Astrocyte of the hippocampus (primary cell): ENCODE measurements at places on chromosomes 7 and 10.

DNA sequence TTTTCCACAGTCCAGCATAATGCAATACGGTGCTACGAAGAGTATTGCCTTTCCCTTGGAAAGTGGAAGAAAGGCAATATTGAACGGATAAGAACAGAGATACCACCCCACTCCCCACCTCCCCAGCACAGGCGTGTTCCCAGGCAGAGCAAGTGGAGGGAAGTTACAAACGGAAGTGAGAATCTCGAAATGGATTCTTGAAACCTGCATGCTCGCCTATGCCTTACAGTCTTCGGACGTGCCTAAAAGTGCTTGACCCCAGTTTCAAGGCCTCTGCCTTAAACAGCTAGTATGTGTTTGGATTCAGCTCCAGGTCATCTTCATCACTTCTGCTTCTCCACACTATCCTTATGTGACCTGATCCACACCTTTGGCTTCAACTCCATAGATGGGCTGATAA is 35.0 kb upstream of the USP6NL start:
- no peak for DNase-seq

DNA sequence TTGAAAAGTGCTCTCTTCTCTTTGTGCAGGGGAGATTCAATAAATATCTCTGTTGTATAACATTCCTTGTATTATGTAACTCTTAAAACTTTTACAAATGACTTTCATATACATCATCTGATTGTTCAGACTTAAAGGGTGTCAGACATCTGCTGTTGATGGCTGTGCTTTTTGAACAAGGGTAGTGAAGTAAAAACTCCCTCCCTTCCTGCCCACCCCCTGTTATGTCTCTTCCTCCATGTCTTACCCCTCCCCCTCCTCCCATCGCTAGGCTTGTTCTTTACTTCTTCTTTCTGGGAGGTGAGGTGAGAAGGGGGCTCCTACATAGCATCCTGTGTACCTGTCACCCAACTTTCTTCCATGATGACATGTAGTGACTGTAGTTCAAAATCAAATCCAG is 23.4 kb upstream of the ABCB4 start:
- DNase-seq: no peak

- DNase-seq: no peak
These were observed 62.0 kb downstream of the MYOF start for GRCh38 chr10:93420091-93420490.

DNA sequence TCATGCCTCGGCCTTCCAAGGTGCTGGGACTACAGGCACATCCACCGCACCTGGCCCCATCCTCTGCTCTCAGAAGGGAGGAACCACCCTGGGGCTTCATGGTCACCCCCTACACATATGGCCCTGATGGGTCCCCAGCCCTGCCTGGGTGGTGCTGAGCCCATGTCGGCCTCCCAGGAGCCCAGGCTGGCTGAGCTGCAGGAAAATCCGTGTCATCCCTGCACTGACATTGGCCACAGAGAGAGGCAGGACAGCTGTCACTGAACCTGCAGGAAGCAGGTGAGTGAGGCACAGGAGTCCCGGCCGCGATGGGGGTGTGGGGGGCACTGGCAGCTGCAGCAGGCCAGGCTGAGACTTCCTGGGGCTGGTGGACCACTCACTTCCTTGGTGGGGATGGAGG is 8.0 kb downstream of the GRIFIN start:
- no peak for DNase-seq

- DNase-seq: peak; percentile 22
These were observed 76.7 kb downstream of the MACC1 start for GRCh38 chr7:20140291-20141001.

DNA sequence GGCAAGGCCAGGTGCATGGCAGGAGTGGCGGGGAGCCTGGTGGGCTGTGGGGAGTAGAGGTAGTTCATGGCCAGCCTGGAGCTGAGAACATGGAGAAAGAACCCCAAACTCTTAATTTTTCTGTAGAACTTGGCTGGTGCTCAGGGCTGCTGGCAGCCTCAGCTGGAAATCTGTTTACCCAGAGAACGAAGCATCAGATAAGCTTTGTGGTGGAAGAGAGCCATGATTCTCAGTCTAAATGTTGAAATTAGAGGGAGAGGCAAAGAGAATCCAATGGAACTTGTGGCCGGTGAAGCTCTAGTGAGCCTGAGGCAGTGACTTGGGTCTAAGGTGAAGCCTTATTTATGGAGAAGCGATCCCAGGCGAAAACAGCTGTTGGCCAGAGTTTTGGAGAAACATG is 126.4 kb downstream of the CCDC3 start:
- DNase-seq: peak; percentile 72

DNA sequence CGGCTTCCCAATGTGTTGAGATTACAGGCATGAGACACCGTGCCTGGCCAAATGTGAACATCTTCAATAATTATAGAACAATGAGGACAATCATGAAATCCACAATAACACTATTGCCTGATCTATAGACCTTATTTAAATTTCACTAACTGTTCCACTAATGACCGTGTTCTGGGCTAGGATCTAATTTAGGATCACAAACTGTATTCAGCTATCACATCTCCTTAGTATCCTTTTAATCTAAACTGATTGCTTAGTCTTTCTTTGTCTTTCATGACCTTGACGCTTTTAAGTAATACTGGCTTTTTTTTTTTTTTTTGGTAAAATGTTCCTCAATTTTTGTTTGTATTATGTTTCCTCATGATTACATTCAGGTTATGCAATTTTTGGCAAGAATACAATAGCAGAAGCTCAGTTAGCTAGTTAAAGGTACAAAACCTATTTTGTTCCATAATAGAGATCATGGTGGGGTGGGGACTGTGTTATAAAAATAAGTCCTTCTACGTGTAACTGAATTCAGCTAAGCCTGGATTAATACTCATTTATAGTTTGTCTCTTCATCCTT is 158.4 kb downstream of the AOAH start:
- no peak for DNase-seq

DNA sequence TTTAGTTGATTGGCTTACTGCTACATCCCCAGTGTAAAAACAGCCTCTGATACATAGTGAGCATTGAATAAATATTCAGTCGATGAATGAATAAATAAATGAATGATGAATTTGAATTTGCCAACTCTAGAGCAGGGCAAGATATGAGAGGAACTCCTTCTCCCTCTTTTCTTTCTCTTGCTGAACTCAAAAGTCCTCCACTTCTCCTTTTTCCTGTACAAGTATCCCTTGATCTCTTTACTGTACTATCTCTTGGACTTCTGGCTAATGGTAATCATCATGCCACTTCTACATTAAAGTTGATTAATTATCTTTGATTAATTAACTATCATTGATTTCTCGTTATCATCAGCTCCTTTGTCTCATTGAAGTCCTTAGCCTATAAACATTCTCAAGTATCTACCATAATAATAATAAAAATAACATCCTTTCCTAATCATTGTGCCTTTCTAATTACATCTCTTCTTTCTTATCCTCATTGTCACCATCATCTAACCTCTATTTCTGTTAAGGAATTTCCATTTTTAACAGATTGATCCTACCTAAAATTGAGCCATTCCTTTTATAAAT is 10.6 kb downstream of the CPED1 start:
- DNase-seq: no peak

GRCh38 chr7:114418117-114418516 is 3.5 kb downstream of the FOXP2 start:
- DNase-seq: peak; percentile 3

DNA sequence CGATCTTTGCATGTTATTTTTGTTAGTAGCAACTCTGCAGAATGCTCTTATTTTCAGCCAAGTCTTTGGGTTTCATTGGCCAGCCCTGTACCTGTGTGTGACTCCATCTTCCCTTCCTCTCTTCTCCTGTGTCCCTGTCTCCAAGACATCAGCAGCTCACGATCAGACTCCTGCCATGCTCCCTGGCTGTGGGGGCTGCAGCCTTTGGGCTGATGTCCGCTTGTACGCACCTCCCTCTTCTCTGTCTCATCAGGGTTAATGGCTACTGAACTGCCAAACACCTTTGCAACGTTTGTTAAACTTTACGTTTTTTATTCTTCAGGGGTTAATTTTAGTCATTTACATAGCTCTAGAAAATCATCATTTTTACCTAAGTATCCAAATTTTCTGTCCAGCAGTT is 103.5 kb upstream of the RET start:
- no peak for DNase-seq

DNA sequence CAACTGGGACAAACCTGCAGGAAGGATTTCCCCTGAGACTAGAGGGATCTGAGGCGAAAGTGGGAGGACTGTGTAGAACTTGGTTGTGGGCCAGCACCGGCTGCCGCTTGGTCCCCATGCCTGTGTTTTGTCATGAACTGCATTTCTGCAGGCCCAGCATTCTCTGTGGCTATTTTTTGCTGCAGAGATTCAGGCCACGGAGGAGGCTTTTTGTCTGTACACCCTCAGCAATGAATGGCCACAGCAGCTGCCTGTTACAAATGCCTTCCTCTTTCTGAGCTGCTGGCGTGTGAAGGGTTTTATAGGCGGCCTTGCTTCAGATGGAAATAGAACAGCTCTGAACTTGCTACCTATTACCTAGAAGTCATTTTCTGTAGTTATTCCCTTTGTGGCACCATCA is 164.4 kb downstream of the SH2D4B start:
- DNase-seq: no peak

DNA sequence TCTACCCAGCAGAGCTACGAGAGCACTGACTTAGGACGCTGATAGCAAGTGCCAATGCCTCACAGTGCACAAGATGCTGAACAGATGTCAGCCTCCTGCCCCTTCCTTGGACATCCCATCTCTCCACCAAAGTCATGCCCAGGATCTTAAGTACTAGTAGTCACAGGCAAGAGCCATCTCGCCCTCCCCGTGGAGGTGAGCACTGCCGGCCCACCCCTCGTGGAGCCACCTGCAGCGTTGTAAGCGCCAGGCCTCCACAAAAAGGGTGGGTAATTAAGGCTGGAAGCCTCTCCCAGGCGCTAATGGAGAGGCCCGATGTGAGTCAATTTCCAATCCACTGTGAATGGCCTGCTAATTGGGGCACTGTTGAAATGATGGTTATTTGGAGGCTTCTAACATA is 156.2 kb downstream of the GRID1 start:
- no peak for DNase-seq

GRCh38 chr10:72887043-72887442 is 6.5 kb upstream of the OIT3 start:
- DNase-seq: no peak

- DNase-seq: no peak
These were observed 21.1 kb downstream of the SMURF1 start for GRCh38 chr7:99122762-99123161.

GRCh38 chr7:155953781-155954549 is 141.7 kb upstream of the SHH start:
- no peak for DNase-seq

DNA sequence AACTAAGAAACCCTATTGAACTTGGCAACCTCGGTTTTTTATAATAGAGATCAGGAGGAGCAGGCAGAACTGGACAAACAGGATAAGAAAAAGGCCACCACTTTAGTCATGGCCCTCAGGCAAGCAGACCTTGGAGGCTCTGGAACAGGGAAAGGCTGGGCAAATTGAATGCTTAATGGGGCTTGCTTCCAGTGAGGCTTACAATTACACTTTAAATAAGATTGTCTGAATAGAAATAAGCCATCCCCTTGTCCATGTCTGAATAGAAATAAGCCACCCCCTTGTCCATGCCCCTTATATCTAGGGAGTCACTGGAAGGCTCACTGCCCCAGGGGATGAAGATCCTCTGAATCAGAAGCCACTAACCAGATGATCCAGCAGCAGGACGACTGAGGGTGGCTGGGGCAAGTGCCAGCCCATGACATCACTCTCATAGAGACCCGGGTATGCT is 40.6 kb downstream of the AKR1B15 start:
- DNase-seq: peak; percentile 31

DNA sequence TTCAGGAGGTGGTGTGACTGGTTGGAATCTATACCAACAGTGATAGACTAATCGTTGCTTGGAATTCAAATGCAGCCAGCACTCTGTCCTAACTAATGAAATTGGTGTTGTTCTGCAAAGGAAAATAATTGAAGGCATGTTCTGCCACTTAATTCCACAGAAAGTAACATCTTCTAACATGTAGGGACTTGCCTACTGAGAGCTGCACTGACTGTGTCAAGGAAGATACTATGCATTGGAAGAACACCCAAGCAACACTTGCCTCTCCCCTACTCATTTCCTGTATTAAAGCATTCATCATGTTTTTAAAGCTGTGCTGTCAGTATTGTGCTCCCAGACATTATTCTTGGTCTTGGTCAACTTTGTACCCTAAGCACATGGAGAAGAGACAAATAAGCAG is 2.7 kb upstream of the CYP3A7 start:
- DNase-seq: no peak

GRCh38 chr10:99345350-99345749 is 16.2 kb downstream of the CNNM1 start:
- peak; percentile 70 for DNase-seq

- DNase-seq: no peak
These were observed 155.4 kb downstream of the NRP1 start for GRCh38 chr10:33179067-33179466.

GRCh38 chr7:95725205-95725604 is 47.1 kb upstream of the DYNC1I1 start:
- DNase-seq: no peak

- DNase-seq: peak; percentile 41
These were observed 11.5 kb downstream of the VIM start for GRCh38 chr10:17239345-17240085.

DNA sequence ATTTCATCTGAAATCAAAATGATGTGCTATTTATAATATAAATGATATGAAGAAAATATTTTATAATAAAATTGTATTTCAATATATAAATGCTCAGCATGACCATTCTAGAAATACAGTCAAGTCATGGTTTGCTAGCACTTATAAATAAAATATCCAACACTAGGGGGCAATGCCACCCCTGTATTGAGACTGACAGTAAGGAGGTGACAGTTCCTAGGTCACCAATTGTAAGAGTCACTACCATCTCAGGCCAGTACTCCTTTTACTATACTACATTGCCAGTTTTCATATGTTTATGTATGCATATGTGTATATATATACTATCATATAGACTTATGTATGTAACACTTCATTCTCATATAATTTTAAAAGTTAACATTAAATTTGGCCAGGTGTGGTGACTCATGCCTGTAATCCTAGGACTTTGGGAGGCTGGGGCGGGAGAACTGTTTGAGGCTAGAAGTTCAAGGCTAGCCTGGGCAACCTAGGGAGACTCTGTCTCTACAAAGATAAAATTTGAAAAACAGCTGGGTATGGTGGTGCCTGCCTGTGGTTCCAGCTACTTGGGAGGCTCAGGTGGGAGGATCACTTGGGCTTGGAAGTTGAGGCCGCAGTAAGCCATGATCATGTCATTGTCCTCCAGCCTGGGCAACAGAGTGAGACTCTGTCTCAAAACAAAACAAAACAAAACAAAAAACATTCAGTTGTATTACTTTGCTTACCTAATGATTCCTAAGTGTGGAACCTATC is 2.4 kb upstream of the CNOT4 start:
- peak; percentile 61 for DNase-seq

GRCh38 chr7:52325237-52325636 is 710.2 kb upstream of the POM121L12 start:
- no peak for DNase-seq

- no peak for DNase-seq
These were observed 98.7 kb downstream of the TMEM26 start for GRCh38 chr10:61354401-61354975.
